ENCODE measurements at places on chromosomes 3 and 15. TPM values are rescaled to one million over a fixed set of nuclear protein-coding genes. Genes with fewer than 3 reads are reported as not detected.

DNA sequence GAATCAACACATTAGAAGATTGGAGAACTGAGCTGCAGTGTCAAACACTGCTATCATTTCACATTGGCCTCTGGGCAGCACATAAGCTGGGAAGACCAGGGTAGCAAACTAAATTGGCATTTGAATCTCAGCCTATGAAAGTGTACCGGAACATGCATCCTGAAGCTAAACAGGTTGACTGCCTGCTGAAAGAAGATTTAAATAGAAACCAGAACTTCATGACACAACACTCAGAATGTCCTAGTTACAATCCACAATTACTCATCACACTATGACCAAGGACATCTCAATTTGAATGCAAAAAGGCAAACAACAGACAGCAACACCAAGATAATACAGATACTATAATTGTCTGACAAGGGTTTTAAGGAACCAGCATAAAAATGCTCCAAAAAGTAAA lies 26.2 kb downstream of the TM2D3 start:
- H3K4me3 ChIP-seq: no peak overlapping the region
- H3K27me3 ChIP-seq: no peaks in the 10 kb centered on the region
- H3K27ac ChIP-seq: no peak overlapping the region
- DNase-seq: peak; percentile 58
- H3K4me1 ChIP-seq: no peaks in the 10 kb centered on the region

- peak; percentile 94 for DNase-seq
- H3K4me1 ChIP-seq: peaks cover 10% of the 10 kb centered on the region
- no peaks in the 10 kb centered on the region for H3K36me3 ChIP-seq
- no peaks in the 10 kb centered on the region for H3K27me3 ChIP-seq
- no peak overlapping the region for H3K4me3 ChIP-seq
Observed at GRCh38 chr15:85760531-85761371, 34.0 kb downstream of the KLHL25 start.

DNA sequence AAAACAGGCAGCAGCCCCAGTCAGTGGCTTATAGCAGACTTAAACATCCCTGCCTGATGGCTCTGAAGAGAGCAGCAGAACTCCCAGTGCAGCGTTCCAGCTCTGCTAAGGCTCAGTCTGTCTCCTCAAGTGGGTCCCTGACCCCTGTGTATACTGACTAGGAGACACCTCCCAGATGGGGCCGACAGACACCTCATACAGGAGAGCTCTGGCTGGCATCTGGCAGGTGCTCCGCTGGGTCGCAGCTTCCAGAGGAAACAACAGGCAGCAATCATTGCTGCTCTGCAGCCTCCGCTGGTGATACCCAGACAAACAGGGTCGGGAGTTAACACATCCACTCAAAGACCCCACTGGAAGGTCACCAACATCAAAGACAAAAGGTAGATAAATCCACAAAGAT lies 93.5 kb downstream of the RFX7 start:
- H3K4me3 ChIP-seq: no peak overlapping the region
- peaks cover 2% of the 10 kb centered on the region for H3K4me1 ChIP-seq
- H3K27ac ChIP-seq: no peak overlapping the region
- no peaks in the 10 kb centered on the region for H3K27me3 ChIP-seq
- no peaks in the 10 kb centered on the region for H3K36me3 ChIP-seq

The TMEM207 gene
- not detected for total RNA-seq

DNA sequence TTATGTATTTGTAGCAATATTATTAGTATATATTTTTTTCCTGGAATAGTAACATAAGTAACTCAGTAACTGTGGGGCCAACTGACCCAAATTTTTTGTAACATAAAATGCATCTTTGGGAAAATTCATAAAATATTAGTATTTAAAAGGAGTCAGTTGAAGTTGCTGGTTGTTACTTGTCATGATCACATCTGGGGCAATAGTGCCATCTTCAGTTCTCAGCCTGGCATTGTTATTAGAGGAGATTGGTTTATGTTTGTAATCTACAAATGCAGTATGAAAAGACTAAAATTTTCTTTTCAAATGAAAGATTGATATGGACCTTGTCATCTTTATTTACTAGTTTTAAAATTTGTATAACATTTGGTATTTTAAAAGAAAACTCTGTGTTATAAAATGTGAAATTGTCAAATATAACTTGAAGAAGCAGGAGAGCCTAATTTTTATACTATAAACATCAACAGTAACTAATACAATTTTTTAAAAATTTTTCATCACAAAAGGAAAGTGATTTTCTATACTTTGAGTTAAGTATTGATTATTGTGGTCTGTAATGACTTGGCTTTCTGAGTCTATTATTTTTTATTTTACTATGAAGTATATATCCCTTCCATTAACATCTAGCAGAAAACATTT lies 38.8 kb upstream of the MLF1 start:
- H3K36me3 ChIP-seq: no peaks in the 10 kb centered on the region
- H3K4me3 ChIP-seq: no peak overlapping the region
- H3K27ac ChIP-seq: no peak overlapping the region
- DNase-seq: no peak

- no peak overlapping the region for H3K27ac ChIP-seq
- no peaks in the 10 kb centered on the region for H3K36me3 ChIP-seq
- H3K27me3 ChIP-seq: no peaks in the 10 kb centered on the region
- no peaks in the 10 kb centered on the region for H3K4me1 ChIP-seq
- H3K4me3 ChIP-seq: no peak overlapping the region
Observed at GRCh38 chr3:7962301-7962700, 539.3 kb upstream of the LMCD1 start.

DNA sequence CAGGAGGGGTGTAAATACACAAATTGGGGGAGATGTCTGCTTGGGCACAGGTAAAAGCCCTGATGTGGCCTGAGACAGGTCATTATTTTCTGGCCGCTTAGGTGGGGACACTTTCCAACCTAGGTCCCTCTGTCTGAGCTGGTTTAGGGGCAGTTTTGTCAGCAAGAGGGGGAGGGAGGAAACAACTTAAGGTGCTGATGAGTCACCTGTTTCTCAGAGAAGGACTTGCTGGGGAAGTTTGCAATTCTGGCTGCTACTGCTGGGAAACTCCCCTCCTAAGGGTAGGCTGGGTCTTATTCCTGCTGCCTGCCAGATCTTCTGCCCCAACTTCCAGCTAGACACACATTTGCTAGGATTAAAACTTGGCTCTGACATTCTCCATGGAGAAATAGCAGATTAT lies 4.8 kb upstream of the RHOV start:
- peaks cover 8% of the 10 kb centered on the region for H3K27me3 ChIP-seq
- no peaks in the 10 kb centered on the region for H3K36me3 ChIP-seq
- peaks cover 4% of the 10 kb centered on the region for H3K4me1 ChIP-seq
- peak; percentile 50 for DNase-seq

DNA sequence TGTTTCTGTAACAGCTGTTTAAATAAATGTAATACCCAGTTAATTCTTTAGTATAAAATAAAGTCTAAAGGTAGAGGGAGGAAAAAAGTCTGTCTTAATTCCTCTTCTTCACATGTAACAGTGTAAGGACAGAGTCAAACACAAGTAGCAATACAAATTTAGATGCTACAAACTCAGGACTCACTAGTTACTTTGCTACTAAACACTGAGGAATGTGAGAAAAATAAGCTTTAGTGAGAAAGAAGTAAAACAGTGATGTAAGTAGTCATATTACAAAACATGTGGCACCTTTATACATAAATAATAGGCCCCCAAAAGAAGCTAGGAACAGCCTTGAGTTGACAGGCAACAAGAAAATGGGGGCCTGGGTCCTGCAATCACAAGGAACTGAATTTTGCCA lies 113.0 kb downstream of the TBC1D5 start:
- H3K36me3 ChIP-seq: no peaks in the 10 kb centered on the region
- no peak for DNase-seq
- H3K27me3 ChIP-seq: no peaks in the 10 kb centered on the region
- H3K4me1 ChIP-seq: peaks cover 11% of the 10 kb centered on the region
- H3K27ac ChIP-seq: no peak overlapping the region

DNA sequence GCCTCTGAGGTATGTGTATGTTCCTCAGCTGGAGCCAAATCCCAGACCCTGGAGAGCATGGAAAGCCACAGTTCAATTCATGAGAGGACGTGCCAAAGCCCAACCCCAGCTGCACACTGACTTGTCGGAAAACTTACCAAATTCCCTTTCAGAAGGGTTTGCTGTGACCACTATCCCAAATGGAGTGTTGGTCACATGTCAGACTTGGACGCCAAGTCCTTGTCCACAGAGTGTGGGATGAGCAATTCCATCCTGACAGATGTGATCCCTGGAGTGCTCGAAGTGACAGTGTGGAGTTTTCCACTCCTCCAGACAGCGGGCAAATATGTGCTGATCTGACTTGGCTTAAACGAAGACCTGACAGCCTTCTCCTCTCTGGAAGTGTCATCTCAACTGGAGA lies 71.2 kb downstream of the RORA start:
- DNase-seq: no peak
- H3K27me3 ChIP-seq: peaks cover 4% of the 10 kb centered on the region
- no peak overlapping the region for H3K4me3 ChIP-seq
- peaks cover 15% of the 10 kb centered on the region for H3K4me1 ChIP-seq
- no peaks in the 10 kb centered on the region for H3K36me3 ChIP-seq
- H3K27ac ChIP-seq: no peak overlapping the region

GRCh38 chr3:111610189-111610588 lies 15.0 kb upstream of the ZBED2 start:
- H3K4me1 ChIP-seq: peaks cover 5% of the 10 kb centered on the region
- no peaks in the 10 kb centered on the region for H3K27me3 ChIP-seq
- H3K4me3 ChIP-seq: no peak overlapping the region
- no peak overlapping the region for H3K27ac ChIP-seq

- no peaks in the 10 kb centered on the region for H3K4me1 ChIP-seq
- H3K27ac ChIP-seq: no peak overlapping the region
- DNase-seq: no peak
- no peak overlapping the region for H3K4me3 ChIP-seq
Observed at GRCh38 chr3:62678841-62679240, 196.4 kb downstream of the CADPS start.

The SOX2 gene
- total RNA-seq: not detected

The RASA2 gene
- 20.0 TPM for total RNA-seq

GRCh38 chr15:85831415-85832113 lies 36.8 kb upstream of the KLHL25 start:
- no peaks in the 10 kb centered on the region for H3K36me3 ChIP-seq
- no peak overlapping the region for H3K4me3 ChIP-seq
- peak; percentile 83 for DNase-seq
- H3K27ac ChIP-seq: no peak overlapping the region
- no peaks in the 10 kb centered on the region for H3K4me1 ChIP-seq

The CACNA2D3 gene
- under 0.01 TPM for total RNA-seq

GRCh38 chr15:101332061-101332467 lies 37.0 kb upstream of the SNRPA1 start:
- DNase-seq: no peak
- H3K4me1 ChIP-seq: no peaks in the 10 kb centered on the region

- H3K27me3 ChIP-seq: peaks cover 3% of the 10 kb centered on the region
- no peak overlapping the region for H3K27ac ChIP-seq
- no peaks in the 10 kb centered on the region for H3K4me1 ChIP-seq
- H3K4me3 ChIP-seq: no peak overlapping the region
- no peak for DNase-seq
Observed at GRCh38 chr3:63328365-63328764, 50.3 kb downstream of the SYNPR start.

The IQCB1 gene
- 15.9 TPM for total RNA-seq

DNA sequence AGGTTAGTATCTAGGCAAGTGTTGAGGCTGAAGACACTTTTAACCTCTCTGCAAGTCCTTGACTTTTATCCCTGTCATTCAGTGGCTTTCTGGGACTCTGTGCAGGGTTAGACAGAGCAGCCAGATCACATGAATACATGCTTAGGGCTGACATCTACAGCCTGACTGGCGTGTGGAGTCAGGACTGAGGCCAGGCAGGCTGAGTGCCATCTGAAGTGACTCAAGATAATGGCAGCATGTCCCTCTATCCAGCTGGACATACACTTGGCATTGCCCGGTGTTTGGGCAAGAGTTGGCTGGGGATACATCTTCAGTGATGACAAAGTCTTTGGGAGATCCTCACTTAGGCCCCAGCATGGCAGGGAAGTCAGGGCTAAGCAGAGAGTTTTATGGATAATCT lies 22.4 kb downstream of the DUOX2 start:
- peak overlapping the region; percentile 18 for H3K27ac ChIP-seq
- H3K4me1 ChIP-seq: peaks cover 23% of the 10 kb centered on the region
- H3K4me3 ChIP-seq: no peak overlapping the region
- no peaks in the 10 kb centered on the region for H3K36me3 ChIP-seq

All from osteoblast (primary cell).